MCF 10A (cell line): ENCODE measurements at places on chromosomes 13 and 19.
A peak's percentile ranks its signal among the peaks of the same experiment; 100 is the strongest.

- no peak for DNase-seq
These were observed 1608.8 kb upstream of the PCDH20 start for GRCh38 chr13:63024458-63024857.

DNA sequence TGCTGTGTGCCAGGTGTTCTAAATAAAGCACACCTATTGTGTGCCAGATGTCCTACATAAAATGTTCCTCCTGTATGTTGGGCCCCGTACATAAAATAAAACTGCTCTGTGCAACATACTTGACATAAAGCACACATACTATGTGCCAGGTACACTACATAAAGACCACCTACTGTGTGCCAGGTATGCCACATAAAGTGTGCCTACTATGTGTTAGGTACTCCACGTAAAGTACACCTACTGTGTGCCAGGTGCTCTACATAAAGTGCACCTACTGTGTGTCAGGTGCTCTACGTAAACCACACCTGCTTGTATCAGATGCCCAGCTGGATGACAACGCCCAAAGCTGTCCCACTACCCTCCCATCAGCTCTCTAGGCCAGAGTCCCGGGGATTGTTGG, 5.8 kb upstream of the OR10H5 start:
- DNase-seq: no peak

GRCh38 chr13:33992881-33993336, 175.0 kb downstream of the RFC3 start:
- DNase-seq: no peak

DNA sequence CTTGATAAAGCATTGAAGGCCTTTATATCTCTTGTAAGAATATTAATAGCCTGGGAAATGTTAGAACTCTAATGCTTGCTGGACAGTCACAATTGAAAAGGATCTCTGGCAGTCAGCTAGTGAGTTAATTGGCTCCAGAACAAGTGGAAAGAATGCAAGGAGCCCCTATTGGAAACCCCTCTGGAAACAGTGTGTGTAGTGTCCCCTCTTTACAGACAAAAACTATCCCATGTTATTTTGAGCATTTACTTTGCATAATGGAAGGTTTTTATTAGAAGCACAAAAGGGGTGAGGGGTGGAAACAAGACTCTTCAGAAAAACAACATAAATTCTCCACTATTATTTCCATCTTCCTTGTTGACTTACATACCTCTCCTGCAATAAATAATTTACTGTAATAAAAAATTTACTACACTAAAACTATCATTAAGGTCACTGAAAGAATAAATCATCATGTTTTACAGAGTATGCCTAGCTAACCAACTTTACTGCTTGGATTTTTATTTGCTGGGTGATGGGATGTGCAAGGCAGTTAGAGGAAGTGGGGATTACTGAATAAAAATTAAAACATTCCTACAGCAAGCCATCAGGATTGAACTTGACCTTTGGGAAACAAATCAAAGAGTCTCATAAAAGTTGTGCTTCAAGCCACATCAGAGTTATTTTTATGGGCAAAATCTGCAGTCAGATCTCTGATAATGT, 610.4 kb downstream of the TBC1D4 start:
- DNase-seq: no peak

DNA sequence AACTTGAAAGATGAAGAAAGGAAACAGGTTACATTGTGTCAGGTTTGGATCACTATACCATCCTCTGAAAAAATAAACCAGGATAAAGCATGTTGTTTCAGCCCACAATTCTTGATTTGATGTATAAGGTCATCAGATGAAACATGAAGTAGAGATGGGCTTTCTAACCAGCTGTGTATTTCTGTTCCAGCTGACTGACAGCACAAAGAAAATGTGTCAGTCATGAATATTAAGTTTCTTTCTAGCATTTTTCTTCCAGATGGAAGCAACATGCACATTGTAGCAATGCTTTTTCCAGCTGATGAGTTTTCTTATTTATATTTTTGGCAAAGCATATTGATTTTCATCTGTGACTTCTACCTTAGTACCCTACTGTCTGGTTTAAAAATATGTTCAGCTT, 199.6 kb downstream of the OXGR1 start:
- DNase-seq: no peak

- no peak for DNase-seq
These were observed 56.0 kb downstream of the F2RL3 start for GRCh38 chr19:16944626-16945363.

GRCh38 chr13:44237276-44237767, 136.3 kb upstream of the SERP2 start:
- DNase-seq: peak; percentile 95

DNA sequence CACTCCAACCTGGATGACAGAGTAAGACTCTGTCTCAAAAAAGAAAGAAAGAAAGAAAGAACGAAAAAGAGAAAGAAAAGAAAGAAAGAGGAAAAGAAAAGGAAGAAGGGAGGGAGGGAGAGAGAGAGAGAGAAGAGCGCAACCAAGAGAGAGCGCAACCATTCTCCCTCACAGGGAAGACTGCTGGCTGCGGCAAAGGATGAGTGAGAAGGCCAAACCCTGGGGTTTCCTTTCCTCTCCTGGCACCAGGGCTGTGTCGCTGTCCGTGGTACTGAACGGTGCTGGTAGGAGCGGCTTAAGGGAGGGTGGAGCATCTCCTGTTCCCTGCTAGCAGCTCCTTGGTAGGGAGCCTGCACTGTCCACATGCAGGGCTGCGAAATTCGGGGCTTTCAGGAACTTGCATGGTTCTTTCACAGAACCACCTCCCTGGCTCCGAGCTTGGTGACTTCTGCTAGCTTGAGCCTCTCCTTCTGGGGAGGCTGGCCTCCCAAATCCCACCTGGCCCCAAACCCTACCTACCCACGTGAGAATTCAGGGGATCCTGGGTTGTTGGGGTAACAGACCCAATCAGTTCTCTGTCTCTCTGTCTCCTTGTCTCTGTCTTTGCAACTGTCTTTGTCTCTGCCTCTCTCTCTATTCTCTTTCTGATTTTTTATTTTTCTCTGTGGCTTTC, 51.1 kb upstream of the ZNRF4 start:
- peak; percentile 92 for DNase-seq

DNA sequence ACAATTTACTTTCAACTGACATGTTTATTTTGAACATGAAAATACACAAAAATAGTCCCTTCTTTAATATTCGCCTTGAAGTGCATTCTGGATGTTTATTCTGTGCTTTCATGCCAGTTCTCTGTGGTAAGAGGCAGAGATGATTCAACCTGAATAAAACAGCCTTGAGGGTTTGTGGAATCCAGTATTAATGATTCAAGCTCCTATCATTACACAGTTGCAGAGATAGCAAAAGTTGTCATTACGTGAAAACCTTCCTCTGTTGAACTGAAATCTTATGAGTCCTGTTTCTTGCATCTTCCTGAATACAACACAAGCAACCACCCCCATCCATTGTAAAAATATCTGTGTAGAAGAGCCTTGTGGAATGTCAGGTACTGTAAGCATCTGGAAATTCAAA, 142.3 kb upstream of the HTR2A start:
- peak; percentile 59 for DNase-seq

GRCh38 chr13:98657506-98658085, 80.7 kb upstream of the STK24 start:
- no peak for DNase-seq

DNA sequence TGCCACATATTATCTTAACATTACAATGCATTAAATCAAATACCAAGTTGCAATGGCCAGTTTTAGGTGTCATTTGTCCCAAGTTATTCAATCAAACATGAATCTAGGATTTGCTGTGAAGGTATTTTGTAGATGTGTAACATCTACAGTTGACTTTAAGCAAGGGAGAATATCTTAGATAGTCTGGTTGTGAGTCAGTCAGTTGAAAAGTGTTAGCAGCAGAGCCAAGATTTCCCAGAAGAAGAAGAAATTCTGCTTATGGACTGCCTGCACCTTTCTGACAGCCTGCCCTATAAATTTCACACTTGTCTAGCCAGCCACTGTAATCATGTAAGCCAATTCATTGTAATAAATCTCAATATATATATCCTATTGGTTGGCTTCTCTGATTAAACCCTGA, 41.3 kb upstream of the INTS6 start:
- DNase-seq: no peak

GRCh38 chr19:12838182-12838885, at the start of gene MAST1:
MAST1 (plus strand) TSS chr19:12838515; CDS start chr19:12838573, 58 bp downstream.
- DNase-seq: peak; percentile 46

GRCh38 chr19:7879111-7879807, 5.1 kb upstream of the PRR36 start:
- no peak for DNase-seq

- DNase-seq: no peak
These were observed 6.4 kb downstream of the POGLUT2 start for GRCh38 chr13:102792396-102792795.

DNA sequence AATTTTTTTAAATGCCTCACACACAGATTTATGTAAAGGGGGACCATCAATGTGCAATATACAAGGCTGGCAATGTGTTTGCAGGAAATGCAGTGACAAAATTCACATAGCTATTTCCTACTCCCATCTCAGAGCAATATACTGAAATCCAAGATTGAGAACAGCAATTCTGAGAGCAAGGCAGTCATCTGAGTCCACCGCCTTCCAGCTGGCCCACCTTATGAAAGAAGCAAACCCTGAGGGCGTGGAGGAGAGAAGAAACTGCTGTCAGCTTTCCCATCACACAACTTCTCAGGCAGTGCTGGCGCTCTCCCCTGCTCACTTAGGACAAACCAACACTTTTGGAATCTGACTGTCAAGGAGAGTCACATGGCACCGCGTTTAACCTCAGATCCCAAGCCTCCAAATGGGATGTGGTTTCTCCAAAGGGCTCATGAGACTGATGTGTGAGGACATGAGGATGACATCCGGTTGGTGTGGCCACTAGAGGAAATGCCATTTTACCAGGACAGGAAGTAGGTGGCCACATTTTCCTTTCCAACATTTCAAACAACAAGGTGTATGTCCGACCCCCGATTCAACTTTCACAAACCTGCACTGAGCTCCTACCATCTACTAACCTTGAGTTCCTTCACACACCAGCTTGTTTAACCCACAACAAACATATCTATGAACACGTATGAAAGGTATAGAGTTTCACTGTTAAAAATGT, 3.7 kb upstream of the DOCK9 start:
- DNase-seq: no peak

DNA sequence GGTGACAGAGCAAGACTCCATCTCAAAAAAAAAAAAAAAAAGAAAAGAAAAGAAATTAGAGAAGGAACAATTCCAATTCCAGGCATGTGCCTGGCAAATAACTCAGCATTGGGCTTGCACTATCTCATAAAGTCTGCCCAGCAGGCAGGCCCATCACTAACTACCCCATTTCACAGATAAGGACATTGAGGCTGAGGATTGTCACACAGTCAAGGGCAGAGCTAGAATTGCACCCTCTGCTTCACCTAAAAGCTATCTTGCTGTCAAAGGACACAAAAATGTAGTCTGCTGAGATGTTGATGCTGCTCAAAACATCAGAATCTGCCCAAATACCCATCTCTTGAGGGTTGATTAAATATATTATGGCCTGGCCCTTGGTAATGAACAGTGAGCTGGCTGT, 20.7 kb upstream of the COLGALT1 start:
- DNase-seq: no peak

DNA sequence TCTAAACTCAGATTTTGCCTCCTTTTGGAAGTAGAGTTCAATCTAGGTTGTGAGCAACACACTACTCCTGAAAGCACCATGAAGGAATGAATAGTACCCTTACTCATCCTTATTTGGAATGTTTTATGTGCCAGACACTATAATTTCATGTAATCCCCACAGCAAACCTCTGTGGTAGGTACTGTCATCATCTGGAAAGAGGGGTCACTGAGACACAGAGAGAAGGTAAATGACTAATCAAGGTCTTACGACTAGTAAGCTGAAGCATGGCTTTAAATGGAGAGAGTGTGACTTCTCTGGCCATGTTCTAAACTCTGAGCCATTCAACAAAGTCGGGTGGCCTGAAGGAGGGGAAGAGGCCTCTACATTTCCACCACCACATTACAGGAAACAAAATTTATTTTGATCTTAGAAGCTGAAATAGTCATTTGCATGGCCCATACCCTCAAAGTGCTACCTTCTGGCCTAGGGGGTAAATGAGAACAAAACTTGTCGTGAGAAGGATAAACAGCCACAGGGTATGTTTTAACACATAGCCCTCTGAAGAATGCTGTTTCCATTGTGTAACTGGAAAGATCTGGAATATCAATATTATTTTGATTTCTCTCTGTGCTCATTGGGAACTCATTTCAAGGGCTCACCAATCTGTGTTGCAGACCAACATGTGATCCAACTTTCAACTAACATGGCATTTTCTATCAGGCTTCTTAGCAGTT, 180.8 kb upstream of the RFC3 start:
- peak; percentile 1 for DNase-seq

DNA sequence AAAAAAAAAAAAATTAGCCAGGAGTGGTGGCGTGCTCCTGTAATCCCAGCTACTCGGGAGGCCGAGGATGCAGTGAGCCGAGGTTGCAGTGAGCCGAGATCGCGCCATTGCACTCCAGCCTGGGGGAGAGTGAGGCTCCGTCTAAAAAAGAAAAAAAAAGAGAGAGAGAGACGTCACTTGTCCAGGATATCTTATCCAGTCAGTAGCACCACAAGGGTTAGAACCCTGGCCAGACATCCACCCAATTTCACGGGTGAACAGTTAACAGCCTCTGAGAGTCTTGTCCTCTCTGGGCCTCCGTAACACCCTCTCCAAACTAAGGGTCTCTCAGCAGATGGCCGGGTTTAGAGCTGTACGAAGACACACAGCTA, 917 bp upstream of the CLPTM1 start:
- DNase-seq: no peak

GRCh38 chr19:19026299-19026971, 6.9 kb downstream of the SUGP2 start:
- DNase-seq: no peak

DNA sequence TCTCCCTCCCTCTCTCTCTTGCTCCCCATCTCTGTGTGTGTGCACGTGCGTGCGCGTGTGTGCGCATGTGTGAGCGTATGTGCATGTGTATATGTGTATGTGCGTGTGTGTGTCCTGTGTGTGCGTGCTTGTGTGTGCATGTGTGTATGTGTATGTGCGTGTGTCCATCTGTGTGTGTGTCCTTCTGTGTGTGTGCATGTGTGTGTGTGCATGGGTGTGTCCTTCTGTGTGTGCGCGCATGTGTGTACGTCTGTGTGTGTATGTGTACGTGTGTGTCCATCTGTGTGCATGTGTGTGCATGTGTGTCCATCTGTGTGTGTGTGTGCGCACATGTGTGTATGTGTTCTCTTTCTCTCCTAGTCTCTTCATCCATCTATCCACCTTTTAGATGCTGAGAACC, 12.2 kb downstream of the SLC8A2 start:
- DNase-seq: no peak

DNA sequence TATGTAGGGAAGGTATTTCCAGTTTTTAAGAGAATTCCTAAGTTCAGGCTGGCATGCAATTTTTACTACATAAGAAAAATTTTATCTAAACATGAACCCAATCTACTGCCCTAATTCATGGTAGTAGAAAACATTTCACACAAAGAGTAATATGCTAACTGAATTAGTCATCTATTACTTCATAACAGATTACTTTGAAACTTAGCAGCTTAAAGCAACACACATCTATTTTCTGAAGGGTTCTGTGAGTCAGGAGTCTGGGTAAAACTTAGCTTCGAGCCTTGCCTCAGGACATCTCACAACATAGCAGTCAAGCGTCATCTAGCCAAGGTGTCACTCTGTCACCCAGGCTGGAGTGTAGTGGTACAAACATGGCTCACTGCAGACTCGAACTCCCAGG, 537.5 kb downstream of the DCT start:
- DNase-seq: peak; percentile 49
